ENCODE measurements at places on chromosomes 7 and 10.

- DNase-seq: no peak
Observed at GRCh38 chr7:94311515-94311914, 83.2 kb upstream of the COL1A2 start.

DNA sequence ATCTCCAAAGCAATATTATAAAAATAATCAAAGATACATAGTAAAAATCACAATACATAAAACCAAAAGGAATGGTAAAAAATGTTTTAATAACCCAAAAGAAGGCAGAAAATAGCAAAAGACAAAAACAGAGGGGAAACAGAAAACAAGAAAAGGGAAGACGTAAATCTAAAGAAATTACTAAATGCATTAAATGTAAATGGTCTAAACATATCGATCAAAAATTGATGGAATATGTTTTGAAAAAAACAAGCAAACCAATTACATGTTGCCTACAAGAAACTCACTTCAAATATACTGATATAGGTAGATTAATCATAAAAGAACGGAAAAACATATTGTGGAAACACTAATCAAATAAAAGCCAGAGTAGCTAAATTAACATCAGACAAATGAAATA is 369.1 kb downstream of the GRID1 start:
- DNase-seq: no peak

DNA sequence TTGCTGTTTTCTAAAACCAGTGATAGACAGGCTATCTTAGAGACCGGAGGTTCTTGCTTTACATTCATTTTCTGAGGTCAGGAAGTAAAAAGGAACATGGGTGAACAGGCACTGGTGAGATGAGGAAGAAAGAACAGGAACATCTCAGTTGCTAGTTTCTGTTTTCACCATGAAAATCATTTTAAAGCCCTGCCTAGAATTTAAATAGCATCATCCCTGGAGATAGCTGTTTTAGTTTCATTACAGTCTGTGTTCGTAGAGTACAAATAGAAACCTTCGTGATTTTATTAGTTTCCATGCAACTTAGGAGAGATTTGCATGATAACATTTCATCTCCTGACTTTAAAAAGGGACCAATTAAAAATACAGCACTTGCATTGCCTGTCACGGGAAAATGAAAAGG is 14.7 kb downstream of the KCNMA1 start:
- no peak for DNase-seq

DNA sequence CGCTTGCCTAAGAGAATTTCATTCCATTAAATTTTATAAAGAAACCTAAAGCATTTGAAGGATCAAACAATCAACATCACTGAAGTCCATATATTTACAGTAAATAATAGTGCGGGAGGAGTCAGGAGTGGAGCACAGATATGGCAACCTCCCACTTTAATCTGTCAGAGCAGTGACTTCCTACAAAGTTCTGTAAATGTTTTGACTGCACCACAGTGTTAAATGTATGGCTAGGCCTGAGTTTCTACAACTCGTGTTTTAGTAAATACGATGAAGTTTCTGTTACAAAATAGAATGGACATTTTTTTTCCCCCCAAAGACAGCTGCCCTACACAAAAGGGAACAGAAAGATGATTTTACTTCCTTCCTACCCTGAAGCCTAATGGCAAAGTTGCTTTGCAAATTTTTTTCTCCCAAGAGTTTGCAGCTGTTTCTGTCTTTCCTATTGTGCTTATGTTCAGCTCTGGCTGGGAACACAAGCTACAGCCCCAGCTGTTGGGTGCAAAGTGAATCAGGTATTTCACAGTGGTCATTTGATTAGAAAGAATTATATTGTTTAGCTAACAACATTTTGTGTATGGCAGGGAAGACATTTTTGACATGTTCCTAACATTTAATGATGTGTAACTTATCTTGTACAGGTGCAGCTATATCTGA is 62.1 kb downstream of the MET start:
- DNase-seq: no peak

Data from activated naive CD4-positive, alpha-beta T cell (primary cell).